ENCODE measurements at places on chromosomes 1 and 21.

DNA sequence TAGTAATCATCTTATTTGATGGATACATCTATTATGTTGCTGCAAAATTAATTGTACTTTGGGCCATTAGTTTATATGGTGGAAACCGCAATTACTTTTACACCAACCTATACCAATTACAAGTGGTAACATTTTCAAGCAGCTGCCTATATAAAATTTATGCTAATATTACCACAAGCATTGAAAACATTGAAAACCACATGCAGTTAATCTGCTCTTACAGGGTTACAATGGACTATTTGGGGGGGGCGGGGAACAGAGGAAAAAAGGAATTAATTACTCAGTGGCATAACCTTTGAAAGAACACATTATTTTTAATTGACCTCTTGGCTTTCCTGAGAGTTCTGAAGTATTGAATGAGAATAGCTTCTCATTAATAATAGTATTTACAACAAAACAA lies 1793.2 kb downstream of the NCAM2 start:
- no peak for DNase-seq

DNA sequence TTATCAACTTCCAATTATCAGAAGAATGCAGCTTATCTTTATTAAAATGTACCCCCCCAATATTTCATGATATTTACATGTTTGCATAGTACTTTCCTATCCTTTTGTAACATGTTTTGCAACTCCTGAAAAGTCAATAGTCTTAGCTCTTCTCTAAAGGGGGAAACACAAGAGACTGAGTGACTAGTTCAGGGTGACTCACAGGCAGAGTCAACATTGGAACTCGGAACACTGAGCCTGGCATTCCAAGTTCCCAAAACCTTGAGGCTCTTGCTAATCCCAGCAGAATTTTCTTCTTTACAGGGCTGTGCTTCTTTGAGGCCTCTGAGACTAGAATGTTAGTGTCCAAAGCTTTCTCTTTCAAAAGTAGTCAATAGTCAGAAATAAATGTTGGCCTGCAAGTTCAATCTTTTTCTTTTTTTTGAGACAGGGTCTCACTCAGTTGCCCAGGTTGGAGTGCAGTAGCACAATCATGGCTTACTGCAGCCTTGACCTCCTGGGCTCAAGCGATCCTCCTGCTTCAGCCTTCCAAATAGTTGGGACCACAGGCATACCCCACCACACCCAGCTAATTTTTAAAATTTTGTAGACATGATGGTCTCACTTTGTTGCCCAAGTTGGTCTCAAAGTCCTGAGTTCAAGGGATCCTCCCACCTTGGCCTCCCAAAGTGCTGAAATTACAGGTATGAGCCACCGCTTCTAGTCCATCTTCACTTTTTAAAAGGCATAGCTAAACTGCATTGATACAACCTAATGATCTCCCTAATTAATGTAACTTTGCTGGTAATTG lies 37.5 kb downstream of the ZNF281 start:
- no peak for DNase-seq

GRCh38 chr1:25794325-25794724 lies 5.7 kb upstream of the SELENON start:
- no peak for DNase-seq

- DNase-seq: no peak
These were observed 132.9 kb downstream of the PTPRU start for GRCh38 chr1:29368936-29369932.

- DNase-seq: no peak
These were observed 81.9 kb upstream of the ARTN start for GRCh38 chr1:43851561-43852338.

- no peak for DNase-seq
These were observed 22.0 kb upstream of the THEM5 start for GRCh38 chr1:151875419-151876097.

GRCh38 chr1:1429671-1430073 lies 5.8 kb upstream of the VWA1 start:
- DNase-seq: no peak

DNA sequence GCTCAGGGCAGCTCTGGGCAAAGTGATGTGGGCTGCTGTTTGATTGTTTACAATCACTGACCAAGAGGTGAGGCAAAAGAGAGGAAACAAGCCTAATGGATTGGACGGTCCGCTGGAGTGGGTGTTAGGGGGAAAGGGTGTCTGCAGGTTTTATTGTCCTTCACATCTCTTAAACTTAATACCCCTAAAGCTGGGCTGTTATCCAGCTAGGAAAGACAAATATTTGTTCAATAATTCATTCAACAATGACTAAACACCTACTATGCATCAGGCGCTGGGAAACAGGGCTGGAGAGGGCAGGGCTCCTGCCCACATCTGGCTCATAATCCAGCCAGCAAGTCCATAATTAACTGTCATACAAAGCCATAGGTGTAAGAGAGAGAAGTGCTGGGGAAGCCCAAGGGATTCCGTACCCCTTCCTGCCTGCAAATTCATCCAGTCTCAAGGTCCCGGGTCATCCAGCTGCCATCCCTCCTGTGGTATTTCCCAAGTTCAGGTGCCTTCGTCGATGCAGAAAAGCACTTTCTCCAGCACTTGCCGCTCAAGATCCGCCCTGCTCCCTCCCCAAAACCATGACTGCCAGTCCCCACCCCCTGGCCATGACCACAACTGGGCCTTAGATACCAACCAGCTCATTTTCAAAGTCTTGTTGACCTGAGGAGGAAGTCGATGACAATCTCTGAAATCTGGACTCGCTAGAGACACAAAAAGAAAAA lies 10.7 kb downstream of the TMEM63A start:
- DNase-seq: peak; percentile 77

GRCh38 chr1:187469836-187470235 lies 641.1 kb downstream of the PLA2G4A start:
- DNase-seq: no peak

- no peak for DNase-seq
These were observed 127.3 kb upstream of the APP start for GRCh38 chr21:26297851-26298250.

- no peak for DNase-seq
These were observed 41.9 kb upstream of the SLC19A2 start for GRCh38 chr1:169527451-169528214.

DNA sequence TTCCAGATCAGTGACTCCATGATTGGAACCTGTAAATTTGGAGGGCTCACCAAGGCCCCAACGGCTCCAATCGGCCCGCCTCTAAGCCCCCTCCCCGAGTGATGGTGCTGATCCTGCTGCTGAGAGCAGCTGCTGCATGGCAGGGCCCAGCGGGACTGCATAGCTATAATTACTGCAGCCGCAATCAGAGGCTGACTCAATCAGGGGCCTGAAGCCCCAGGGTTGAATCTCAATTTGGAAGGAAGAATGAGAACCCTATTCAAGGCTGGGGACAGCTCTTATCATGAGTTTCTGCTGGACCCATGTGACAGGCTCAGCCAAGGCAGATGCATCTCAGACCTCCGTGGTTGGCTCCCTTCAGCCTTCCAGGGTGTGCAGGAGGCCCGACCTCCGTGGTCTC lies 42.8 kb upstream of the MAGOH start:
- DNase-seq: no peak

- no peak for DNase-seq
These were observed 142.4 kb downstream of the TLR5 start for GRCh38 chr1:223000632-223001031.

DNA sequence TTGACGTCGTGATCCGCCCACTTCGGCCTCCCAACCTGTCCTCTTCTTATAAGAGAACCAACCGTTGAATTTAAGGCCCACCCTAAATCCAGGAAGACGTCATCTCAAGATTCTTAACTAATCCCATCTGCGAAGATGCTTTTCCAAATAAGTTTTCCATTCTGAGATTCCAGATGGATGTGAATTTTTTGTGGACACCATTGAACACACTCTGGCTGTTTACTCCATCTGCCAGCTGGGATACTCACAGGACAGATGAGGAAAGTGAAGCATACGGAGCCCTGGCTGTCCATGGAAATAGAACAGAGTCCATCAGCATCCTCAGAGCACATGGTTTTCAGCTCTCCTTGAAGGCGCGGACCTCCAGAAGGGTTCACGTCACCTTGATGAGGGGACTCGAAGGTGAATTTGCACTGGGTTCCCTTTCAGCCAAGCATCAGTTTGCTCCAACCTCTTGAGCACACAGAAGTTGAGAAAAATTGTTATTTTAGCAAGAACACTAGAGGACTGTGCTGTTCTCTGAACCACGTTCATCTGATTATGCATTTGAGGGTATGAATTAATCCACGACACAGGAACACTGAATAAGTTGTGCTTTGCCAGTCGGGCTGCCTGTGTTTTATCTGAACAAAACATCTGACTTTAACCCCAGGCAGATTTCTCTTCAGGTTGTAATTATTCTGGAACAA lies 68.6 kb downstream of the KAZN start:
- DNase-seq: no peak
